ENCODE measurements at places on chromosomes 1 and 21.

- DNase-seq: no peak
These were observed 160.2 kb downstream of the COP1 start for GRCh38 chr1:176046926-176047325.

DNA sequence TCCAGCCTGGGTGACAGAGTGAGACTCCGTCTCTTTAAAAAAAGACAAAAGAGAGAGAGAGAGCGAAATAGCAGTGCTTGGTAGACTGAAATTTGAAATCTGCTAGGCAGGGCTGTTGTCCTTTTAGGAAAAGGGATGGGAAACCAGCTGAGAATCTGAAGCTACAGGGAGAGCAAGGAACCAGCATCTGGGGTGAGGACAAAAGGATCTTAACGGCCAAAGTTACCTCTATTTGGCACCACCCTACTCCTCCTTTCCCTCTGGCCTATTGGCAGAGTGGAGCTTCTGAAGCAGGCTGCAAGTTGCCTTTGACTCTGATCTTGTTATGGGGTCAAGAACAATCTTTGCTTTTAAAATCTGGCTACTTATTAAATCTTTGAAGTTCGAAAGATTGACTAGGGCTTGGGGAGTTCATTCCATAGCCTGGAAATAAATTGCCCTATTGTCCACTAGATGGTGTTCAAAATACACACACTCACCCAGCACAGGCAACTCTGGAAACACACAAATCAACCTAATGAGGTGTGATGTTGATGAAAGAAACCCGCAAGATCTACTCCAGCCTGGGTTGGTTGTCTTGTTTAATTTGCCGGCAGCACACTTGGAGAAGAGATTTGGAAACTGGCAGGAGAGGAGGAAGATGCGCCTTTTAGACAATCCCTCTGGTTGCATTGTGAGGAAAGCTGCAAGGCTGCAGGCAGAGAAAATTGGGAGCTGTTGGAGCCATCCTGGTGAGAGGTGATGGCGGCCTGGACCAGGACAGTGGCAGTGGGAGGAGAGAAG, 16.5 kb upstream of the PARP1 start:
- no peak for DNase-seq

DNA sequence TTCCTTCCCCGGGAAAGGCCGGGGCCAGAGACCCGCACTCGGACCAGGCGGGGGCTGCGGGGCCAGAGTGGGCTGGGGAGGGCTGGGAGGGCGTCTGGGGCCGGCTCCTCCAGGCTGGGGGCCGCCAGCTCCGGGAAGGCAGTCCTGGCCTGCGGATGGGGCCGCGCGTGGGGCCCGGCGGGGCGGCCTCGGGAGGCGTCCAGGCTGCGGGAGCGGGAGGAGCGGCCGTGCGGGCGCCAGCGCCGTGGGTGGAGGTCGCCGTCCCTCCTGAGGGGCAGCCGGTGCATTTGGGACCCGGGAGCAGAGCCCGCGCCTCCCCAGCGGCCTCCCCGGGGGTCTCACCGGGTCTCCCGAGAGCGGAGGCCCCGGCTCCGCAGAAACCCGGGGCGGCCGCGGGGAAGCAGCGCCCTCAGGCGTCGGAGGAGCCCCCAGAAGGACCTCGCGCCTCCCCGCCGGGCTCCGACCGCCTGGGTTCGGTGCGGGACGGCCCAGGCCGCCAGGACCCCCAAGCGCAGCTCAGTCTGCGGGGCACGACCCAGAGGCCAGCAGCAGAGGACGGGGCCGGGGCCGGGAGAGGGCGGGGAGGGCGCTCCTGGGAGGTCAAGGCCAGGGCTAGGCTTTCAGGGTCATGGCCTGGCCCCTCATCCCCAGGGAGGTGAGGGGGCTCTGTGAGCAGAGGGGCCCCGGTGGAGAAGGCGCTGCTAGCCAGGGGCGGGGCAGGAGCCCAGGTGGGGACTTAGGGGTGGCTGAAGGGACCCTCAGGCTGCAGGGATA, 7.2 kb upstream of the SLX9 start:
- peak; percentile 74 for DNase-seq

GRCh38 chr1:167705250-167705649, 16.5 kb upstream of the MPZL1 start:
- no peak for DNase-seq

GRCh38 chr1:111463029-111463683, 10.6 kb upstream of the C1orf162 start:
- DNase-seq: no peak

- no peak for DNase-seq
These were observed 55.9 kb downstream of the OLIG1 start for GRCh38 chr21:33125680-33126375.

DNA sequence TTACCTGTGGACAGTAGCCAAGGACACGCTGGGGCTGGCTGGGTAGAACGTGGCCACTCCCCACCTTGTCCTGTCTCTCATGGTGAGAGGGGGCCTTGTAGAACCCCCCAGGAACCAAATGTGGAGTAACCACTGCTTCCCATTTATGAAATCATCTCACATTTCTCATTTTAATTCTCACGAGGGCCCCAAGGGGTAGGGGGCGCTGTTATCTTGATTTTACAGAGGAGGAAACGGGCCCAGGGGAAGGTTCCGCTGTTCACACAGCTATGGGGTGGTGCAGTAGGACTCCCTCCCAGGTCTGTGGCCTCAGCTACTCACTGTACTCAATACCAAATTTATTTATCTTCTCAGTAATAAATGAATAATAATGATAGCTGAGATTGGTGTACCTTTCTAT, 5.5 kb downstream of the SMPDL3B start:
- DNase-seq: peak; percentile 75

GRCh38 chr1:44417351-44418021, 12.4 kb downstream of the RNF220 start:
- no peak for DNase-seq

DNA sequence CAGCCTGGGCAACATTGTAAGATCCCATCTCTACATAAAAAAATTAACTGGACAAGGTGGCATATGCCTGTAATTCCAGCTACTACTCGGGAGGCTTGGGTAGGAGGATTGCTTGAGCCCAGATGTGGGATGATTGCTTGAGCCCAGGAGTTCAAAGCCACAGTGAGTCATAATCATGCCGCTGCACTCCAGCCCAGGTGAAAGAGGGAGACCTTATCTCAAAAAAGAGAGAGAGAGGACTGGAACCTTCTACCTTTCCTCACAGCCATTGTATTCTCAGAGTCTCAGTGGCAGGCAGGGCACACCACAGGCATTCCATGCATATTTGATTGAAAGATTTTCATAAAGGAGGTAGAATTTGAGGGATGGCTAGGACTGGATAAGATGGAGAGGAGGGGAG, 78.4 kb downstream of the KIF14 start:
- DNase-seq: no peak

DNA sequence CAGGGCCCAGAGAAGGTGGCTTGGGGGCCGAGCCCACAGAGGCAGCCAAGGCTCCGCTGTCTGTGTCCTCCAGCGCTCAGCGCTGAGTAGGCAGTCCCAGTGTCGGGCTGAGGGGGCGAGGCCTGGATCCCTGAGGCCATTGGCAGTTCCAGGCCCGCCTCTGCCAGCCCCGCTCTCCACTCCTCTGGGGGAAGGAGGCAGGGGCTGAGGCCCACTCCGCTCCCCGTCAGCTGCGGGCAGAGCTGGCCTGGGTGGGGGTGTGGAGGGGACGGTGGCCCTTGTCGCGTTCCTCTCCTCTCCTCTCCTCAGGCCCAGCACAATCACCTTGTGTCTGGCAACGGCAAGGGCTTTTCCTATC, 132.8 kb downstream of the CASZ1 start:
- no peak for DNase-seq

- no peak for DNase-seq
These were observed 199.7 kb upstream of the C8B start for GRCh38 chr1:57165546-57165945.

- no peak for DNase-seq
These were observed 29.6 kb downstream of the ACOT11 start for GRCh38 chr1:54577612-54578011.

Measured in activated naive CD4-positive, alpha-beta T cell treated with Interleukin-2 at 50 U/mL for 16 hours (primary cell).